ENCODE measurements at places on chromosomes 6 and 20. TPM values are rescaled to one million over a fixed set of nuclear protein-coding genes. Genes with fewer than 3 reads are reported as not detected.

Gene RNF217
- 0.30 TPM for total RNA-seq

Gene OR2J3
- total RNA-seq: not detected

Gene SPEF1
- total RNA-seq: 0.12 TPM

Gene ENPP4
- 8.6 TPM for total RNA-seq

GRCh38 chr6:25699649-25700048 is 47.6 kb downstream of the SCGN start:
- DNase-seq: no peak

- DNase-seq: no peak
These were observed 150.0 kb downstream of the RNASET2 start for GRCh38 chr6:166806217-166806838.

DNA sequence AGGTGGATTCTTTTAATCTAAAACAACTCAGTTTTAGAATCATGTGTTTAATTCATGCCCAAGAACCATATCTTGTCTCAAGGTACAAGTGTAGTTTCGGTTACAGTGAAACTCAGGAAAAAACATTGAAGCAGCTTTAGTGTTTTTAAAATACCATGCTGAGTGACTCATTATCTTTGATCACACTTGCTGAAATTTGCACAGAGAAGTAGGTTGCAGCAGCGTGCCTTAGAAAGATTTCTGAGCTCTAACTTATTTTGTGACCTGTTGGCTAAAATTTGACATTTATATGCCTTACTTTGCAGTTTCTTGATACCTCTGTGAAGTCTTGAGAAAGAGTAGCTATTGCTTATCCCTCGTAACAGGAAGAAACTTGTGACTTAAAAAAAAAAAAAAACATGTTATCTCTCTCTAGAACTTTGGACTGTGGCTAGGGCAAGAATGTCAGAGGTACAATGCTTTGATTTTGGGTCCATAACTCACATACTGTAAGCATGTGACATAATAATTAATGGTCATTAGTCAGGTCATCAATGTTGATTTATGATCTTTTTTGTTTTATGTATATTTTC is 34.5 kb upstream of the FUCA2 start:
- DNase-seq: no peak

DNA sequence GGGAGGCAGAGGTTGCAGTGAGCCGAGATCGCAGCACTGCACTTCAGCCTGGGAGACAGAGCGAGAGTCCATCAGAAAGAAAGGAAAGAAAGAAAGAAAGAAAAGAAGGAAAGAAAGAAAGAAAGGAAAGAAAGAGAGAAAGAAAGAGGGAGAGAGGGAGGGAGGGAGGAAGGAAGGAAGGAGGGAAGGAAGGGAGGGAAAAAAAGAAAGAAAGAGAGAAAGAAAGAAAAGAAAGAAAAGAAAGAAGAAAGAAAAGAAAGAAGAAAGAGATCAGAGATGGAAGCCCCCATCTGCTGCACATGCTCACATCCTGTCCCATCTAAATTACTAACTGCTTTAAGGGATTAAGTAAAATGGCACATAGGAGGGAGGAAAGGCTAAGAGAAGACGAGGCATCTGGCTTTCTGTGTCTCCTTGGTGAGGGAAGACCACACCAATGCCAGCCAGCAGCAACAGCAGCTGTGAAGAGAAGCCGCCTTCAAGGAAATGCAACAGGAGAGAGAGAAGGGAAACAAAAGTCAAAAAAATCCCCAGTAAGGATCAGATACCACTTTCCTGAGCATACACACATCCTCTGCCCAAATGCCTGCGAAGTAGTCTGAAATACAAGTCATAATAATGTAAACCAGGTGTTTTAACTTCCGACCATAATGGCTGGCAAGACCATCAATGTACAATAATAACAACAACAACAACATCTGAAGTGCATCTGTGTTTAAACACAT is 300.2 kb upstream of the JARID2 start:
- no peak for DNase-seq

GRCh38 chr20:5267092-5267491 is 49.7 kb downstream of the PROKR2 start:
- DNase-seq: no peak

DNA sequence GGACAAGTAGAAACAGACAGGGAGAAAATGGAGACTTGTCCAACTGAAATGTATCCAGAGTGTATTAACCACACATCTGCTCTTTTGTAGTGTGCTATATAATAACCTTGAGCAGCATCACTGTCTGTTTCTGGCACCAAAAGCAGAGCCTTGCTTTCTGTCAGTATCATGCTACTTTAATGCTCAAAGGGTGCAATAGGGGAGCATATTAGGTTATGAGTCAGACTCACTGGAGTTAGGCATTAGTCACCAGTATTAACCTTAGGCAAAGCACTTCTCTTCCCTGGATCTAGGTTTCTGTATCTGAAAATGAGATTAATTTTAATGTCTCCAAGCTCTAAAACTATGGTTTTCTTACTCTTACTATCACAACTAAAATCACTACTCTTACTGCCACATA is 280.1 kb downstream of the TFAP2B start:
- no peak for DNase-seq

DNA sequence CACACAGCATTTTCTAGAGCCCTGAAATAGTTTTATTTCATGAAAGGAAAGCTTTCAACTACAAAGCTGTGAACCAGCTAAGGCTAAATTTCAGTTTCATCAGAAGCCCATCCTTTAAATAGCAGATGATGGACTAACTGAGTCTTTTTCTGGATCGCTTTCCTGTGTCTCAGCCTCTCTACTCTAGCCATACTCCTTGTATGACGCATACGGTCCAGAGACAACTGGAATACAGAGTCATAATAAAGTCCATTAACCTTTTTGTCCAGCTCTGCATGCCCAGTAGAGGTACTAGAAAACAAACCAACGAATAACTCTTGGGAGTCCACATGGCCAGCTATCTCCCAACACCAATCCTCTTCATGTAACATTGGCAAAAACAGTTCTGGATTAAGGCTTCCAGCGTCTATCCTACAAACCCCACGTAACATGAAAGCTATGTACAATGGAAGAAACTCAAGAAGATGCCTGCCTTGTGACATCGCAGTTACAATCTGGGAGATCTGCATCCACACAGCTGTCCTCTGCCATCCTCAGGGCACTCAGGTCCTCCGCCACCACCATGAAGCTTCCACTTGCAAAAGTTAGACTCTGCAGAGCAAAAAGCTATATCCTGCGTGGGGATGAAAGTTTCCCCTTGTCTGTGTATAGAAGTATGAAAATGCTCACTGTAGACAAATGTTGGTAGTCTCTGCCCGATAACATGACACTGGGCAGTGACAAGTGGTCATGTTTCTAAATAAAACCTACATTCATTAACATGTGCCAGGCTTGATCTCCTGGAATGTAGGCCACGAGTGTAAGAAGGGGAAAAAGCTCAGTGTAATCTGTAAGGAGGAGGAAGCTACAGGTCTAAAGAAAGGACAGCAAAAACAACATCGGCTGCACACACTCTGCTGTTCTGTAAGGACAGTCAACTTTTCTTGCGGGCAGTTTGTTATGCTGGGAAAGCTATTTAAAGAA is 360.4 kb downstream of the ESR1 start:
- DNase-seq: no peak

DNA sequence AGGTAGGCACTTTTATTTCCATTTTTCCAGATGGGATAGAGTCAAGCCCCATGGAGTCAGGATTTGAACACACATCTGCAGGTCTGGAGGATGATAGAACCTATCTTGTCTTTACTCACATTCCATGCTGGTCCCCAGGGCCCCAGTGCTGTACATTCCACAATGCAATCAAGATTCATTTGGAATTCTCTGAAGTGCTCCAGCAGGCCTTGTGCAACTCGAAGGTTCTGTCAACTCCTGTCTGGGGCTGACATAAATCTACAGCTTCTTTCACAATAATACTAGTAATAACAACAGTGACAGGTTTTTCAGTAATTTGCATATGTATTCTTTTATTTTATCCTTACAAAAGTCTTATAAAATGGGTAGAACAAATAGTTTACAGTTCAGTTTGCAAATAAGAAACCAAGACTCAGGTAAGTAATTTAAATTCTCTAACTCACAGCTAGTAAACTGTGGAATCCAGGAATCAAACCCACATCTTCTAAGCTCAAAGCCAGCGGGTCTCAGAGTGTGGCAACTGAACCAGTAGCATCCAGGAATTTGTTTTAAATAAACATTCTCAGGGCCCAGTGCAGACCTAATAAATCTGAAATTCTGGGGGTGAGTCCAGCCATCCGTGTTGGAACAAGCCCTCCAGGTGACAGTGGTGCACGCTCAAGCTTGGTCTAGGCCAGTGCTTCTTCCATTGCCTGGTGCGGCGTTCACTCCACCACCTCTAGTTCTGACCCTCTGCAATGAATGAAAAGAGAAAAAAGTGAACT is 137.0 kb upstream of the TNFAIP3 start:
- DNase-seq: no peak

DNA sequence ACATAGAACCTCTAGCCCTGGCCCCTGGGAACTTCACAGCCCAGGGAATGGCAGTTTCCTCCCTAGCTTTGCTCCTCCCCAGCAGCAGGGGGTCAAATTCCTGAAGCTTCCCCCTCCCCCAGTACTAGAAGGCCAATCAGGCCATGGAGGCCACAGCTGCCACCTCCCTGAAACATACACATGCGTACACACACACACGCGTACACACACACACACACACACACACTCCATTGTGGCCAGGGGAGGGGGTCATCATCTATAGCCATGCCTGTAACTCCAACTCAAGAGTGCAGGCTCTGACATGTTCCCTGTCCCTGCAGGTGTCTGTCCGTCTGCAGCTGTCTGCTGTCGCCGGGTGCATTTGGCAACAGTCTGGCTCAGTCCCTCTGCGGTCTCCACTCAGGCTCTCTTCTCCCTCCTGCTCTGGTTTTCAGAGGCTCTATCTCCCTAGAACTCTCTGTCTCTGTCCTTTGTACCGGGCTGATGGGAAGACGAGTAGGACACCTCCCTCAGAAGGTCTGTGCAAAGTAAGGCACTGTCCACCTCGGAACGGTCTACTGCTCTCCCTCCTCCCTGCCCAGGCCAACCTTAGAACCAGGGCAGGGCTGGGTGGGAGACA is 1.4 kb downstream of the LRFN2 start:
- DNase-seq: no peak

DNA sequence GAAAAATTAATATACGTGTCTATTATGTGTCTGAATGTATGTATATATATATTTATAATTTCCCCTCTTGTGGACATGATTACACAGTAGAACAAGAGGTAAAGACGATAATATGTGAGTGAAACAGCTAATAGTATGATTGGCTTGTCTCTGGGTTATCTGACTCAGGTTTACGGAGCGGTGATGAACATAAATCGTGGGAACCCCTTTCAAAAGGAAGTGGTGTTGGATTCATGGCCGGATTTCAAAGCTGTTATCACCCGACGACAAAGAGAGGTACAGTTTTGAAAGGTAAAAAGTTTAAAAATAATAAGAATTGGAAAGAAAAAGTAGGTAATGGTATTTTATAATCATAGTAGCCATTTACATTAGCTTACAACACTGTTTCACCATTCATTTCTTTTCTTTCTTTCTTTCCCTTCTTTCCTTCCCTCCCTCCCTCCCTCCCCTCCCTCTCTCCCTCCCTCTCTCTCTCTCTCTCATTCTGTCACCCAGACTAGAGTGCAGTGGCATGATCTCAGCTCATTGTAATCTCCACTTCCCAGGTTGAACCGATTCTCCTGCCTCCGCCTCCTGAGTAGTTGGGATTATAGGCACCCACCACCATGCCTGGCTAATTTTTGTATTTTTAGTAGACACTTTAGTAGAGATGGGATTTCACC is 15.9 kb downstream of the GLYATL3 start:
- no peak for DNase-seq

- no peak for DNase-seq
These were observed 46.1 kb upstream of the DSN1 start for GRCh38 chr20:36819659-36820058.

DNA sequence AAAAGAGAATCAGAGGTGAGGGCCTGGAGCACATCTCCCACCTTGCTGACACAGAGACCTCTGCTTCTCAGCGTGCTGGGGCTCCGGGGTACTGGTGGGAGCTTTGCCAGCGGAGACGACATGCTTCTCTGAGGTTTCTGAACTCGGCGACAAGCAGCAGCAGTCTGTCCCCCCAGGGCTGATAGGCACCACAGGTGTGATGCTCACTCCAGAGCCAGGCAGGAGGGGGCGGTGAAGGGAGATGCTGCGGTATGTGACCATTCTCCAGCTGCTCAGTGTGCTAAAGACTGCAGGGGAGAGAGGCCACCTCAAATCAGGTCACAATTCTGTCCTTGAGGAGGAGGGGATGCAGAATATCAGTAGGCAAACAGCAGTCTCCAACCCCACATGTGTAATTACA is 219.9 kb downstream of the ALDH8A1 start:
- no peak for DNase-seq

- peak; percentile 84 for DNase-seq
These were observed 35.5 kb downstream of the DHX35 start for GRCh38 chr20:38997622-38998021.

GRCh38 chr6:101462576-101462975 is 69.1 kb downstream of the GRIK2 start:
- no peak for DNase-seq

DNA sequence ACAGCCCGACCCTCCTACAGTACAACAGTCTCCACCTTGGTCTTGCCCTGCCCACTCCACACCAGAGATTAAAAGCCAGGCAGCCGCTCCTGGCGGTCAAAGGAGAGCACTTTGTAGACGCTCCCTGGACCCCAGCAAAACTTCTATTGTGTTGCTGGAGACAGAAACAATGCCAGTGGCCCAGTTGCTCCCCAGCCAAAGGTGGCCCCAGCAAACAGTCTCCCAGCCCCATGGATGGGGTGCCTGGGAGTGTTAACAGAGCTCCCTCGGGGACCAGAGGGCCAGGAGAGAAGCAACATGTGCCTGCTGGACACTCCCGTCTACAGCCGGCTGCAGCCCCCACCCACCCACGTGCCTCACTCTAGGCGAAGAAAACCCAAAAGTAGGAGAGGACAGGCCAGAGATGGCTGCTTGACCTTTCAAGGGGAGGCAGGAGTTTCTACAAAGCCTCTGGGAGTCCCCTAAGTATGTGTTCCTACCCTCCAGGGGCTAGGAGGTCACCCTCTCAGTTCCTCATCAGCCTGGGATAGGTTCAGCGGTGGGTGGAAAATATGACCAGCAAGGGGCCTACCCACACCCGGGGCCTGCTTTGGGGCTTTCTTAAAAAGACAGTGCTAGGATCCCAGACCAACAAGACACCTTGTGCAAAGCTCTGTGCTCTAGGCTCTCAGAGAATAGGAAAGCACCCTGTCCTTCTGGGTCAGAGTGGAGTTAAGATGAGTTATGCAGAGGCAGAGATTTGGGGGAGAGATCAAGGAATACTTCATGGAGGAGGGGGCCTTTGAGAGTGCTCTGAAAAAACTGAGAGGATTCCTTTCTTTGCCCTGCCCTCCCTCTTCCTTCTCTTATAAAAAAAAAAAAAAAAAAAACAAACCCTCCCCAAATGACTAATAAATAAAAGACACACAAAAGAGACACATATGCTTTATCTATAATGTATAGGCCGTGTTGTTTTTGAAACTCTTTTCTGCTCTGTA is 19.0 kb upstream of the PREX1 start:
- peak; percentile 86 for DNase-seq

All from activated naive CD8-positive, alpha-beta T cell treated with anti-CD3 and anti-CD28 coated beads for 36 hours (primary cell).